Pons (tissue), 1 donor: ENCODE measurements at places on chromosomes 5 and 9.

DNA sequence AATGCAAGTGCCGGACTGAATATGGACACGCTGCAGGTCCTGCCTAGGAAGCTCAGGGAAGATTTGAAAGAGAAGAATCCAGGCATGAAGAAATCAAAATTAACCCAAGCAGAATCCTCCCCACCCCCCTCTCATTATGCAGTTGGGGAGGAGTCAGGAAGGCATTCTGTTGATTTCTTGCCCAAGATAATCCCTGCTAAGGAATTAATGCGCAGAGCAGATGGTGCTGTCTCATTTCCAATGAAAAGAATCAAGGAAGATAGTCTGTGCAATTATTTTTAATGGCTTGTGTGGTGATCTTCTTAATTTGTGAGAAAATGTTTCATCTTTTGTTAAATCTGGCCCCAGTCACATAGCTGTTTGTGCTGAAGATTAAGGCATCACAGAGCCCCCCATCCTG, 145.0 kb downstream of the ZNF462 start:
- no peak for DNase-seq

DNA sequence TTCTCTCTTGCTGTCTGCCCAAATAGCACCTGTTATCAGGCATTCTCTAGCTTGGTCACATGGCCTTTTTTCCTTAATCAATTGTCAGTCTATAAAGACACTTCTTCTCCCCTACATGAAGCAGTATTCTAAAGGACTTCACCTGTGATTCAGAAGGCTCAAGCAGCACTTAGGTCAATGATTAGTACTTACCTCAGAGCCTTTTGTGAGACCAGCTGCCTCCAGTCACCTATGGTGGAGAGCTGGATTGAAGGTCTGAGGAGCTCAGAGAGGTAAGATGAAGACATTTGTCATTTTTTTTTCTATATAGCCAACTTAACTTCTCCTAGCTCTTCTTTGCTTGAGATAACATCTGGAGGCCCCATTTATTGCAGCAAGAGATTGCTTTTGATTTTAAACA, 278.3 kb upstream of the PCSK5 start:
- DNase-seq: no peak

GRCh38 chr5:10232386-10232785, 17.3 kb downstream of the ATPSCKMT start:
- DNase-seq: no peak

- no peak for DNase-seq
These were observed 7.4 kb downstream of the C5orf46 start for GRCh38 chr5:147898875-147899401.

- no peak for DNase-seq
These were observed 70.2 kb downstream of the NR2F1-AS1 start for GRCh38 chr5:93510626-93511380.

DNA sequence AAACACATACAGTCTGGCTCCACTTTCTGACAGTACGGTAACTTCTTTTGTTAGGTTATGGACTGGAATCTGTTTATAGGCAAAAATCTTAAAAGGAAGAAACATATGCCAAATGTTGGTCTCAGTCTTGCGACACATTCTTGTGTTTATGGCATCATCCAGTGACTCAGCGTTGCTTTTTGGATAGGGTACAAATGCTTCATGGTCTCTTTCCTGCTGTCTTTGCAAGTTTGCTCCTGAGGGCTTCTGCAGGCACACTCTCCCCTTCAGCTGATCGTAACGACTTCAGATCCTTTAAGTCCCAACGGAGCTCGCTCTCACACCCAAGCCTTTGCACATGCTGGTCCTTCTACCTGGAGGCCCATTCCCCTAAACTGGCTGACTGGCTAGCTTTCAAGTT, 23.6 kb upstream of the TNFSF8 start:
- DNase-seq: peak; percentile 72

- DNase-seq: no peak
These were observed 146.5 kb upstream of the IRX4 start for GRCh38 chr5:2029206-2029605.
